Iris pigment epithelial cell (primary cell): ENCODE measurements at places on chromosomes 7 and 10.

DNA sequence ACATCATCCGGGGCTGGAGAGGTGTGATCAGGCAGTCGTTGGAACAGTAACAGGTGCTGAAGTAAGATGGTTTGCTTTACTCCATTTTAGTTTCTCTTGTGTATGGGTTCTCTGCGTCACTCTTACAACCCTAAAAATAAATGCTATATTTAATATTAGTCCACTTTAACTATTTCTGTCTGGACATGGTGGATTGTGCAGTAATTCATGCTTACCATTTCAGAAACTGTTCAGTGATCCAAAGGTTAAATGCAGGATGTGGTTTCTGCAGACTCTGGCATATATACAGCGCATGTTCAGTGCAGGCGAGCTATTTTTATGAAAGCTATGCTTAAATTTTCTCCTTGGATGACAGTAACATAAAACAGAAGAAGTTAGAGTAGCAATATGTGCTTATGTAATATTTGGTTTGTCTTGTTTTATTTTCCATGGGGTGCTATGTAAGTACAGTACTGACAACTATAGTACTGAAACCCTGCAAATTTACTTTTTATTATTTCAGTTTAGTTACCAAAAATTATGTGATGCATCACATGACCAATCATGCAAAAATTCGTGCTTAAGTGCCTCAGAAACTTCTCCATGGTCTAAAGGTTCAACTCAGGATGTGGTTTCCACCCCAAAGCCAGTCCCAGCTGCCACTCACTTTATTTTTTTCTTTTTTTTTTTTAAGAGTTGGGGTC is 46.6 kb upstream of the GRID1 start:
- peak; percentile 73 for DNase-seq

DNA sequence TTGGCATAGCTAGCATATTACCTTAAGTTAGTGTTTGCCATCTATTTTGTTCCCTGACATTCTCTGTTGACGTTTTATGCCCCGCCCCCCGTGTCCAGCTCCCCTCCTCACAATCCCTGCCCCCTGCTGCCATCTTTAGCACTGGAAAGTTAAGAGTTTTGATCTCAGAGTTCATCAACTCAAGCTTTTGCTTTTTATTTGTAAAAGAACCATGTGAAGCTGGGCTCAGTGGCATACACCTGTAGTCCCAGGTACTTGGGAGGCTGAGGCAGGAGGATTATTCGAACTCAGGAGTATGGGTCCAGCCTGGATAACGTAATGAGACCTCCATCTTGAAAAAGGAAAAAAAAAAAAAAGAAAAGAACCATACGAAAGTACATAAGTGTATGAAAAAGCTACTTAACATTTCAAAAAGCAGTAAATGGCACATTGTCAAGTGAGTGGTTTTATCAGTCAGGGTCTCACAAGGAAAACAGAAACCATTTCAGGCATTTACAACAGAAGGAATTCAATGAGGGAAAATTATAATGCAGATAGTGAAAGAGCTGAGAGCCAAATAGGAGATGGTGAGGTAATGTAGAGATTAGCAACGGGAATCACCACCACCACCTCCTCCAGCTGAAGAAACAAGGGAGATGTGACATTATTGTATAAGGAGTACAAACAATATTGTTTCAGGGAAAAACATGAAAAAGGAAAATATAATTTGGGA is 64.9 kb downstream of the MCU start:
- DNase-seq: peak; percentile 57

- DNase-seq: peak; percentile 12
These were observed 94.5 kb downstream of the SEC61G start for GRCh38 chr7:54664235-54665228.

DNA sequence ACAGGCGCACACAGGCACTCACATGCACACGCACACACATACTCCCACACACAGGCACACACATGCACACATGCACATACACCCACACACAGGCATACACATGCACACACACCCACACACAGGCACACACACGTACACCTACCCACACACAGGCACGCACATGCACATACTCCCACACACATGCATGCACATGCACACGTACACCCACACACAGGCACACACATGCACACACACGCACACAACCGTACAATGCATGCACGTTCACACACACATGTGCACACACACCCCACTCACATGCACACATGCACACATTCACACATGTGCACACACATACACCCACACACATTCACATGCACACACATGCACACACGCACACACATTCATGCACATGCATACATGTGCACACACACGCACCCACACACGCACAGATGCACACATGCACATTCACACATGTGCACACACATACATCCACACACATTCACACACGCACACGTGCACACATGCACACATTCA is 59.3 kb downstream of the MKI67 start:
- no peak for DNase-seq

- no peak for DNase-seq
These were observed 16.8 kb downstream of the ZNF277 start for GRCh38 chr7:112223310-112223709.

- peak; percentile 61 for DNase-seq
These were observed 296.5 kb downstream of the SORCS3 start for GRCh38 chr10:104937567-104937966.

DNA sequence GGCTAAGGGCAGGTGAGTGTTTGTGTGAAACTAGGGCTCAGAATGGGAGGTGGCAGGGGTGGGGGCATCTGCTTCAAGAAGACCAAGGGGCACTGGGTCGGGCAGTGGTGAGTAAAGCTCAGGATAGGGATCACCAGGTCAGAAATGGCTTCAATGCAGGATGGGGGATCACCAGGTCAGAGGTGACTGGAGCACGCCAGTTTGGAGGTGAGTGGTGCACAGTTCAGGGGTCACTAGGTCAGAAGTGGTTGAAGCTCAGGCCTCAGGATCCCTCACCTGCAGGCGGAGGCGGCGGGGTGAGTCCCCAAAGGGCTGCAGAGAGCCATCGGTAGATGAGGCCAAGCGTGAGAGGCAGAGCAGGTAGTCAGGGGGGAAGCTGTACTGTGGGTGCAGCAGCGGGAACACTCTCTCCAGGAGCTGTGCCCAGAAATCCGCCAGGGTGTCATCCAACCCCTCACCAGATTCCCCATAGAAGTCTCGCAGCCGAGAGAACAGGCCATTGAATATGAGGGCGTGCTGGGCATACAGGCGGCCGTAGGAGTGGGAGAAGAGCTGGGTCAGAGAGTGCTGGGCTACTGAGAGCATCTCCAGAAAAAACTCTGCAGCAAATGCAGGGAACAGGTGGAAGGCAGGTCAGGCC is 1.8 kb downstream of the GPC2 start:
- no peak for DNase-seq

DNA sequence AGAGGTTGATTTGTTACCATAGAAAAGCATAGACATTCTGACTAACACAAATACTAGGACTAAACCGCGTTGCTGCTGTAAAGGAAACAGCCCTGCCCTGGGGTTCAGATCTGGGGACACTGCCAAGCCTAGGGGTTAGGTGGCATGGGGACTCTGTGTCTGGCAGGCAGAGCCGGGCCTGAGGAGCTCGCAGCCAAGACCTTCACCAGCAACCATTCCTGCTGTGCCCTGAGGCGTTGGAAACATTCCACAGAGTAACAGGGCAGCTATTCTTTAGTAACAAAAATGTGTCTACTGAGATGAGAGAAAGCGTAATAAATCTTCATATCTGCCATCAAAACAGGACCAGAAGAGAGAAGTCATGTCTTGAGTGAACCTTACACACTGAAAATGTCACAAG is 280.5 kb downstream of the POM121L12 start:
- DNase-seq: no peak

- DNase-seq: no peak
These were observed 249.5 kb downstream of the RPS24 start for GRCh38 chr10:78283069-78283682.

- no peak for DNase-seq
These were observed 32.3 kb downstream of the RPS24 start for GRCh38 chr10:78066012-78066411.

GRCh38 chr10:102743078-102743587 is 615 bp upstream of the WBP1L start:
- DNase-seq: no peak
